Skeletal muscle tissue (tissue), 5 donors: ENCODE measurements at places on chromosomes 12 and 14. TPM values are rescaled to one million over a fixed set of nuclear protein-coding genes. Genes with fewer than 3 reads are reported as not detected.

The CIDEB gene
- 4.7 TPM for total RNA-seq

The GLIPR1 gene
- 5.7 TPM for total RNA-seq

The C1QL4 gene
- total RNA-seq = not detected

The IL22 gene
- total RNA-seq = not detected

The PKP2 gene
- total RNA-seq = 5.2 TPM
